ENCODE measurements at places on chromosomes 12 and 14. TPM values are rescaled to one million over a fixed set of nuclear protein-coding genes. Genes with fewer than 3 reads are reported as not detected.

The CCDC198 gene
- total RNA-seq = 81.3 TPM

The DDIT3 gene
- total RNA-seq = 70.2 TPM

The FAM181A gene
- total RNA-seq = not detected

The MEG3 gene
- total RNA-seq = not detected

The CDKL1 gene
- total RNA-seq = 3.7 TPM

The MSI1 gene
- 1.4 TPM for total RNA-seq

The LRRC10 gene
- not detected for total RNA-seq

The MANSC4 gene
- not detected for total RNA-seq

The HOXC12 gene
- not detected for total RNA-seq

The GMFB gene
- 39.2 TPM for total RNA-seq

The TPPP2 gene
- total RNA-seq = not detected

The OR6C76 gene
- total RNA-seq = not detected

The CNPY2 gene
- 236 TPM for total RNA-seq

The CPNE6 gene
- not detected for total RNA-seq

The OR10AD1 gene
- total RNA-seq = not detected

The PTGER2 gene
- 0.29 TPM for total RNA-seq

The VWF gene
- not detected for total RNA-seq

The GRIP1 gene
- 47.4 TPM for total RNA-seq

The KCNA5 gene
- not detected for total RNA-seq

The GYS2 gene
- not detected for total RNA-seq

The KRT79 gene
- total RNA-seq = not detected

The ASB2 gene
- 0.19 TPM for total RNA-seq

The IFNG-AS1 gene
- total RNA-seq = not detected

The POLE2 gene
- total RNA-seq = 14.2 TPM

The SLC16A7 gene
- 51.3 TPM for total RNA-seq

The CLEC4D gene
- total RNA-seq = not detected

The NRL gene
- total RNA-seq = 2.3 TPM

The CPNE8 gene
- total RNA-seq = 18.6 TPM

The GSG1 gene
- not detected for total RNA-seq

The JDP2 gene
- 18.8 TPM for total RNA-seq
